Spleen (tissue), 13 donors: ENCODE measurements at places on chromosomes 16 and 17.

DNA sequence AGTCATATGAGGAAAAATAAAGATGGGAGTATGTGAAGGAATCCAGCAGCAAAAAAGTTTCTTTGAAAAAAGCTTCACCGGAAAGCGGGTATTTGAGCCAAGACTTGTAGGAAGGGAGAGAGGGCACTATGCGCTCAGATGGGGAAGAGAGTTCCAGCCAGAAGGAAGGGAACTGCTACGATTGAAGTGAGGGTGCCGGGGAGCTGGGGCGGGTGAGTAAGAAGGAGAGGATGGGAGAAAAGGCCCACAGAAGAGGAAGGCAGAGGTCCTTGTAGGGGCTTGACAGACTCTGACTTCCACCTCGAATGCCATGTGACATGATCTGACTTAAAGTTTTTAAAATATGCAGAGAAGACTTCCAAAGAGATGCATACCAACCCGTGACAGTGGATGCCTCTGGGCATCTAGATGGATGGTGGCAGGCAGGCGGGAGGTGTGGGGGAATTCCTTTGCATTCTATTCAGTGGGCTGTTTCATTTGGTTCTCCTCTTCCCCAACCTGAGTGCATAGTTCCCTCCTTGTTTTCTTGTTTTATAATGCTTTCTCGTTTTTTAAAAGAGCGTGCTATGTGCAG lies 44.9 kb downstream of the CDRT4 start:
- no peak for DNase-seq

DNA sequence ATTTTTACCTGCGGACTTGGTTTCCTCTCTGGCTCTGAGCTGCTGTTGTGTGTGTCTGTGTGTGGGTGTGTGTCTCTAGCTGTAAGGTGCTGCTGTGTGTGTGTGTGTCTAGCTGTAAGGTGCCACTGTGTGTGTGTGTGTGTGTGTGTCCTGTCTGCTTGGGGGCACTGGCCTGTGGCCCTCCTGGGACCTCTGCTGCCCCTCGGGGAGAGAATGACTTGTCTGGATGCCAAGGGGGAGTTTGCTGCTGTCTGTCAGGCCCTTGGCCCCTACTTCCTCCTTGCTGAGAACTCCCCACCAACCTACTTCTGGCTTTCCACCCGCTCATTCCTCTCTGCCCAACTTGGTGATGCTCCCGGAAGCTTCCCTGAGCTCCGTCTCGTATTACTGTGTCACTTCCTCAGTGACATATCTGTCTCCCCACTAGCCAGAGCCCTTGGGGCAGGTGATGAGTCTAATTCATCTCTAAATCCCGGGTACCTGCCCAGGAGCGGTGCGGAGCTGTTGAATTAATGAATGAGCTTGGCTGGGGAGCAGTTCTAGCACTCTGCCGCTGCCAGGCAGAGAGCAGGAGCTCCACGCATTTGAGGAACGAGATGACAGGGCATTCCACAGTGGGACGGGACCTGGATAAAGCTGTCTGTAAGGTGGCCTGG lies 3.5 kb upstream of the LASP1NB start:
- peak; percentile 60 for DNase-seq

DNA sequence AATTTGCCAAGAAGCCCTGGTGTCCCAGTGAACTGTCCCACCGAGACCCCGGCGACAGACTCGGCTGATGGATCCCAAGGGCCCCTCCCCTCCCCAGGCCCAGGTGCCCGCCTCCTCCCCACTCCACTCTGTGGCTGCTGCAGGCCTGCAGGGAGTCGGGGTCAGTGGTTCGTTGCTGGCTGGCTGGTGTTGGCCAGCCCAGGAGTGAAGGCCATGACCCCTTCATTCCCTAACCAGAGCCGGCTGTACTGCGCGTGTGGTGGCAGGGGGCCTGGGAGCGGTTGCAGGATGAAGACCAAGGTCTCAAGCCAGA lies 9.2 kb upstream of the TBX2 start:
- no peak for DNase-seq

DNA sequence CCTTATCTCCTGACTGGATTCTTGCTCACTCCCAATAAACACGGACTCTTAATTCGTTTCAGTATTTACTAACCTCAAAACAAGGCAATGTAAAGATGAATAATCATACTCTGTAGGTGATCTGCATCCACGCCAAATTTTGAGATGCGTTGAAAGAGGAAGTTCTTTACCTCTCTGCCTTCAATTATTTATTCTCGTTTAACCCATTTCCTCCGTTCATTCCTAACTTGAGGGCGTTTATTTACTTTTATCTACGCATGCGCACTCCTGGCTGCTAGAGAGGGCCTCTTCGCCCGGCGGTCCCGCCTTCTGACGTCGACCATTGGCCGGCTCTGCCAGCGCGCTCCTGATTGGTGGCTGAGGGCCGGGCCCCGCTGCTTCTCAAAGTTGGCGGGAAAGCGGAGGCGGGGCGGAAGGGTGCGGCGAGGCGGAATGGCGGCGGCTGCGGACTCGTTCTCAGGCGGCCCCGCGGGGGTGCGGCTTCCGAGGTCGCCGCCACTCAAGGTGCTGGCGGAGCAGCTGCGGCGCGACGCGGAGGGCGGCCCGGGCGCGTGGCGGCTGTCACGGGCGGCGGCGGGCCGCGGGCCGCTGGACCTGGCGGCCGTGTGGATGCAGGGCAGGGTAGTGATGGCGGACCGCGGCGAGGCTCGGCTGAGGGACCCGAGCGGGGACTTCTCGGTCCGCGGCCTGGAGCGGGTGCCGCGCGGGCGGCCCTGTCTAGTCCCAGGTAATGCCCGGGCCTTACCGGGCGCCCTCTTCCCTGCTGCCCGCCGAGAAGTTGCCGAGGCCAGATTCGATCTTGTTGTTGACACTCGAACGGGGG lies at the start of gene RMI2:
TSS of gene RMI2 (plus strand) at position 420 of the 823 bp plus-strand sequence. CDS start at position 433, 13 bp downstream.
- DNase-seq, result peak; percentile 97

GRCh38 chr16:67150833-67151396 lies at the start of gene B3GNT9:
B3GNT9 (minus strand) TSS chr16:67150998; CDS start chr16:67150485, 513 bp downstream.
- DNase-seq, result peak; percentile 86

DNA sequence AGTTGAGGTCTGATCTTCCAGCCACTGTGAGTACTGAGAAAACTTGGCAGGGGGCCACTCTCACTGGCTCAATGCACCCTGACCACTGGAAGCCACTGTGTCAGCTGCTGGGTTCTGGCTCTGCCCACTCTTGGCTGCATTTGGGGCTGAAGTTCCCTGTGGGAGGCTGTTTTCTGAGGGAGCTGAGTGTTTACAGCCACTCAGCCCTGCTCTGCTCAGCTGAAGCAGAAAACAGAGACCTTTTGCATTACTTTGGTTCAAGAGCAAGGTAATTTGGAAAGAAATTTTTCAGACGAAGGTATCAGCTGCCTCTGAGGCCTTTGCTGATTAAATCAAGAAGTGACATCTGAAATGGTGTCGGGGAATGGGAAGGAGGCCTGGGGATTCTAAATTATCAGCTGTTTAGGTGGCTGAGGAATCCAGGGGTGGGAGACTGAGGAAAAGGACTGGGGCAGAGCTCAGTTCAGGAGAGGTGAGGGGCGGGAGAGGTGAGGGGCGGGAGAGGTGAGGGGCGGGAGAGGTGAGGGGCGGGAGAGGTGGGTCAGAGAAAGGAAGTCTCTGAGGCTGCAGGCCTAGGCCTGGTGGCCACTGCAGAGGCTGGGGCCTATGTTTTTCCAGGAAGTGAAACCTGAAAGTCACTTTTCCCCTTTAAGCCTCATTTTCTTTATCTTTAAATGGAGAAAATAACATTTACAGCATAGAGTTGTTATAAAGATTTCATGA lies at the start of gene ACSM5:
TSS of gene ACSM5 (plus strand) at position 137 of the 723 bp plus-strand sequence. CDS start 1,951 bp downstream, outside the sequence.
- no peak for DNase-seq

- peak; percentile 73 for DNase-seq
These were observed 477 bp upstream of the OSGIN1 start for GRCh38 chr16:83952587-83952939.

DNA sequence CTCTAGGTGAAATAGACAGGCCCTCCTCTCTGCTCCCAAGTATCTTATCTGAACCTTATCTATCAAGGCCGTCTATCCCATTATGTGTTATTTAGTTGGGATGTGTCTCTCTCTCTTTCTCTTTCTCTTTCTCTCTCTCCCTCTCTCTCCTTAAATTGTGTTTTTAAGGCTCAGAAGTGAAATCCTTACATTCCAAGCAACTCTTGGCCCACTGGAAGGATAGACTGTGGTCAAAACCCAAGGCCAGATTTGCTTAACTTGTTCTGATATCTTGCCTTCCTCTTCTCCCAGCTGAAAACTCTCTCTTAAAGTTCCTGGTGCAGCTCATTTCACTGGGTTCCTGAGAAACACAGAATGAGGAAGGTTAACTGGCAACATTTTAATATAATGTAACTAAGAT lies 14.7 kb downstream of the CDRT4 start:
- DNase-seq, result no peak

DNA sequence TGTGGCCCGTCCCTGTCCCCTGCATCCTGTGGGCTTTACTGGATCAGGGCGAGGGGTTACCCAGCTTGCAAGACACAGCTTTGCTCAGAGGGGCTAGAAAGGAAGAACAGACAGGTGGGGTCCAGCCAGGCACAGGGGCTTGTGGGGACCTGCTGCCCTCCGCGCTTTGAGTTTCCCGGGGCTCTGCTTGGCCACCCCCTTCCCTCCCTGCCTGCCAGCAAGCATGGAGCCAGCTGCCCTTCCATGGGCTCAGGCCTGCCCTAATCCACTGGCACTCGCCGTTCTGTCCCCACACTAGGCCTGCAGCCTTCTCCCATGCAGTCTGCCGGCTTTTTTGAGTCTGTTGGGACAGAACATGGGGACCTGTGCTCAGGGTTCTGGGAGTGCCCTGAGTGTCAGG lies 3.4 kb downstream of the SNN start:
- peak; percentile 78 for DNase-seq

GRCh38 chr17:76643553-76644148 lies at the start of gene ST6GALNAC1:
ST6GALNAC1 (minus strand) TSS chr17:76643757; CDS start chr17:76643638, 119 bp downstream.
- no peak for DNase-seq

GRCh38 chr16:27849621-27850020 lies 213.9 kb downstream of the GSG1L start:
- no peak for DNase-seq

GRCh38 chr16:11742093-11742535 lies 543 bp downstream of the TXNDC11 start:
- DNase-seq, result peak; percentile 93

- no peak for DNase-seq
These were observed 36.1 kb downstream of the PRKCB start for GRCh38 chr16:23871924-23872323.

- DNase-seq, result no peak
These were observed 37.9 kb upstream of the SLC38A10 start for GRCh38 chr17:81332914-81333528.

DNA sequence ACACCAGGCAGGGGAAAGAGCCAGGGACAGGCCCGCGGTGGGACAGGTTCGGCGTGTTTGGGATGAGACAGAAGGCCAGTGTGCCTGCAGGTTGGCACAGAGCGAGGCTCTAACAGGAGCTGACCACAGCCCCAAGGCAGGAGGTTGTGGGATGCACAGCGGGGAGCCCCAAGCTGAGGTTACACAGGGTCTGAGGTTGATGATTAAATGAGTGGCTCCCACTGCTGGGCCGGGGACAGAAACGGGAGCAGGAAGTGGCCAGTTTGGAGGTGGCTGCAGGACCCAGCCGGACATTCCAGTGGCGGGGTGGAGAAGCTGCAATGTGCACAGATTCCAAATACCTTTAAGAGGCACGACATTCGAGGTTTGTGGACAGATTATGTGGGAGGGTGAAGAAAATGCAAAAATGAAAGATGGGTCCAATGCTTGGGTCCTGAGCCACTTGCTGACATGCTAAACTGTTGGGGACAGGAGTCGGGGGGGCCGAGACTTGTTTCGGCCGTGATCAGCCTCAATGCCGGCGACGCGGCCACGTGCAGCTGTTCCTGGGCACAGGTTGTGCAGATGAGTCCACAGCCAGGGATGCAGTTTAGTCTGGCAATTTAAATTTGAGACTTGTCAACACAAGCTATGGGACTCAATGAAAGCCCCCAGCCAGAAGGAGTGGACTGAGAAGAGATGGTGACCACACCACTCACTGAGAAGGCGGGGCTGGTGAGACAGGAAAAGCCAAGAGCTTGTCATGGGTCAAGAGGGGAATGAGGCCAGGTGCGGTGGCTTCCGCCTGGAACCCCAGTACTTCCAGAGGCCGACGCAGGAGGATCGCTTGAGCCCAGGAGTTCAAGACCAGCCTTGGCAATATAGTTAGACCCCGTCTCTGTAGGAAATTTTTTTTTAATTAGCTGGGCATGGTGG lies 8.7 kb downstream of the ENPP7 start:
- no peak for DNase-seq

GRCh38 chr17:43534909-43535308 lies 11.2 kb downstream of the ETV4 start:
- peak; percentile 1 for DNase-seq

DNA sequence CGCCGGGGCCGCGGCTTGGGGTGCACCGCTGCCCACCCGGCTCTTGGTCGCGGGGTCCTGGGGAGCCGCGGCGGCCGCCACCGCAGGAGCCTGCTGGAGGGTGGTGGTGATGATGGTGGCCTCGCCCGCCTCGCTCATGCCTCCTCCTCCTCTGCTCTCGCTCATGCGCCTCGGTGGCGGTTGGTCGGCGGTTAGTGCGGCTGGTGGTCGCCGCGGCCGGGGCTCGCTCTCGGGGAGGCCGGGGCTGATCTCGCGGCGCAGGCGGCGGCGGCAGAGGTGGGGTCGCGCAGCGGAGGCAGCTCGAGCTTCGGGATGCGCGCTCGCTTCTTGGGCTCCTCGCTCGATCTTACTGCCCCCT lies 41.6 kb downstream of the AHSP start:
- DNase-seq, result no peak

DNA sequence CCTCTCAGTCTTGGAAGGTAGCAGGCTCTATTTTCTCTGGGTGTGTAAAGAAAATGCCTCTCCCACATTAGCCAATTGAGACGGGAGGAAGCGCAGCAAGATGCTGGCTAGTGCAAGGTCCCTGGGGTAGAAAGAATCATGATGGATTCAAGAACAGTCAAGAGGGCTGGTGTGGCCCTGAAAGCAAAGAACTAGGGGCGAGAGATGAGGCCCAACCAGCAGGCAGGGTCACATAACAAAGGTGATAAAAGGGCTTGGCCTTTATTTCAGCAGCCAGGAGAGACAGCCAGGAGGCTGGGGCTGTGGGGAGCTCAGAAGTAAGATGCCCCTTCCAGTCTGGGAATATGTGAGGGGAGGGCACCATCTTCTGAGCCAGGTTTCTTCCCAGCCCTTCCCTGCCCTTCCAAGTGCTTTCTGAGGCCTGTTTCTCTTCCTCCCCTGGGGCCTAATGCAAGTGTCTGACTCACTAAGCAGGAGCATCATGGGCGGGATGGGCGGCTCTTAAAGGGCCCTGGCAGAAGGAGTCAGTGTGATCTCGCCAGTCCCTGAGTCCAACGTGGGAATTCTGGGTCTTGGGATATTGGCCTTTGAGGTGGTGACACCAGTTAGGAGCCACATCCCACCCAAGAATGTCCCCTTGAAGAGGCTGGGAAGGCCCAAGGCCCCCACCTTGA lies 3.9 kb upstream of the NLRC5 start:
- peak; percentile 74 for DNase-seq

DNA sequence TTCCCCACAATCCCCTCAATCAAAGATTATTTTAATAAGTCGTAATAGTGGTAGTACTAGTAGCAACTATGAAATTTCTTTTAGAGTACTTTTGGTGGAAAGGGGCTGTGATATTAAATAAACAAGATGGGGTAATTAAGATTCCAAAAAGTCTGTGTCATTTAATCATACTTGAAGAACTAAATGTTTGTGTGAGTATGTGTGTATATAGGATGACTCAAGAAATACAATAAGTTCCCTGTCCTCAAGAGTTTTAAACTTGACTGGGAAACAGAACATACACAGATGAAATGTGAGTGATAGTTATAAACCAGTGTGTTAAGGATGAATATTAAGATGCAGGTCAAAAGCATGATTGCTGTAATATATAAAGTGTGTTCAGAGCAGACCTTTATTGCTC lies 2.3 kb downstream of the ALDH3A2 start:
- DNase-seq, result no peak
